ENCODE measurements at places on chromosomes 12 and 14. TPM values are rescaled to one million over a fixed set of nuclear protein-coding genes. Genes with fewer than 3 reads are reported as not detected.

CELA1 gene
- 0.24 TPM for total RNA-seq

ATP5F1B gene
- 722 TPM for total RNA-seq

FLVCR2 gene
- total RNA-seq: 7.6 TPM

GARIN6 gene
- total RNA-seq: not detected

IFNG gene
- 535 TPM for total RNA-seq

WSCD2 gene
- total RNA-seq: not detected

CACNA1C gene
- total RNA-seq: 0.07 TPM

EID3 gene
- 4.7 TPM for total RNA-seq

SDSL gene
- not detected for total RNA-seq
